ENCODE measurements at places on chromosomes 4 and X.

DNA sequence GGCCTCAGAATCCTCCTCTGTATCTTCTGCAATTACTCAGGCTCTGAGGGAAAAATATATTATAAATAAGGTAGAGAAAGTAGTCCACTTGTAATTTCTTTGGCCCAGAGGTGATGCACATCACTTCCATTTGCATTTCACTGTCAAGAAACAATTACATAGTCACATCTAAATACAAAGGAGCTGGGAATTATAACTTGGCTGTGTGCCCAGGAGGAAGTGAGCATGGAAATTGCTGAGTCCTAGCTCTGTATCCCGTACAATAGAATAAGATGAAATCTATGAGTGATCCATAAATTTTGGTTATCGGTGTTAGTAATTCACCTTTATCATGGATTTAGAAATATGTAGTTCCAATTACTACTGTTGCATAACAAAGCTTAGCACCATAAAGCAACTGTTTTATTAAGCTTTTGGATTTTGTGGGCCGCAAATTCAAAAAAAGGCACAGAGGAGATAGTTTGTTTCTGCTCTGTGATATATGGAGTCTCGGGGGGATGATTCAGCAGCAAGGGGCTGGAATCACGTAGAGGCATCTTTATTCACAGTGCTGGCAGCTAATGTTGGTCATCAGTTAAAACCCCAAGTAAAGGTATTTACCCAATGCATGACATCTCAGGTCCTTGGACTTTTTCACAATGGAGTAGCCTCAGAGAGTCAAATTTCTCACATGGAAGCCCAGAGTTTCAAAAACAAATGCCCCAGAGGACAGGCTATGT is 241.4 kb upstream of the GALNT7 start:
- no peak for DNase-seq

DNA sequence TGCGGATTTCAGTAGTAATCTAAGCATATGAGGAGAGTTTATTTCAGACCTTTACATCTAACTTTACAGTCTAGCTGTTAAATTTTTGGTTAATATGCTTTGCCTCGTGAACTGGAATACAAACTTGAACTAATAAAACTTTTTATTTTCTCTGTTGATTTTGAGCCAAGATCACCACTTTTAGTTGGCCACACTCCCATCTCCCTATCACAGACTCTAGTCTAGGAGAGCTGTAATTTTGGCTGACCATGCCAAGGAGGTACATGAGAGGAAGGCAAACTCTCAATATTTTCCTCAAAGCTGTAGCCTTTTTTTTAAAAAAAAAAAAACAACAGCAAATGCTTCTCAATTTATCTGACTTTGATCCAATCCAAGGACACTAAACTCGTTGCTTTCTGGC is 597.5 kb upstream of the PCDH7 start:
- no peak for DNase-seq

GRCh38 chr4:3836756-3837601 is 70.8 kb downstream of the ADRA2C start:
- peak; percentile 38 for DNase-seq

GRCh38 chr4:89173336-89174090 is 62.2 kb downstream of the TIGD2 start:
- DNase-seq: no peak

- DNase-seq: no peak
Observed at GRCh38 chr4:39931441-39931901, 46.2 kb downstream of the PDS5A start.

GRCh38 chr4:107890779-107891178 is 40.6 kb upstream of the CYP2U1 start:
- DNase-seq: no peak

- no peak for DNase-seq
Observed at GRCh38 chr4:89590128-89590527, 246.8 kb downstream of the SNCA start.

DNA sequence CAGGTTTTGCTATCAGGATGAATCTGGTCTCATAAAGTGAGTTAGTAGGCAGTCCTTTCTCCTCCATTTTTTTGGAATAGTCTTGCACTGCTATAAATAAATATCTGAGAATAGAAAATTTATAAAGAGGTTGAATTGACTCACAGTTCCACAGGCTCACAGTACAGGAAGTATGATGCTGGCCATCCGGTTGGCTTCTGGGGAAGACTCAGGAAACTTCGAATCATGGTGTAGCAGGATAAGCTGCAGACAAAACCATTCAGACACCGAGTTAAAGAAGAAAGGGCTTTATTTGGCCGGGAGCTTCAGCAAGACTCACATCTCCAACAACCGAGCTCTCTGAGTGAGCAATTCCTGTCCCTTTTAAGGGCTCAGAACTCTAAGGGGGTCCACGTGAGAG is 348.2 kb downstream of the KCTD8 start:
- no peak for DNase-seq

DNA sequence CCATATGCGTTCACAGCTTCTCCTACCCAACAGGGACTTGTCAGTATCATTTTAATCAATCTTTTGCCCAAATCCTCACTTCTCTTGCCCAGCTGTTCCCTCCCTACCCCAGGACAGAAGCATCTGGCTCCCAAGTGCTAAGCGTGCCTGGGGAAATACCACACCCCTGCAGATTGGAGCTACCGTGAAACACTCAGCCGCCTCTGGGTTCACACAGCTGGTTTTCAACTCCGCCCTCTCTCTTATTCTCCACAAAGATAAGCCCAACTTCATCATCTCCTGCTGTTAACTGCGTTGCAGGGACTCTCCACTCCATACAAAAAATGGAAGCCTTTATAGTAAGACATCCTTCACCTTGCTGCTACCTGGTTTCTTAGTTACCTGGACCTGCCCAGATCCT is 147.3 kb upstream of the FTHL17 start:
- no peak for DNase-seq

DNA sequence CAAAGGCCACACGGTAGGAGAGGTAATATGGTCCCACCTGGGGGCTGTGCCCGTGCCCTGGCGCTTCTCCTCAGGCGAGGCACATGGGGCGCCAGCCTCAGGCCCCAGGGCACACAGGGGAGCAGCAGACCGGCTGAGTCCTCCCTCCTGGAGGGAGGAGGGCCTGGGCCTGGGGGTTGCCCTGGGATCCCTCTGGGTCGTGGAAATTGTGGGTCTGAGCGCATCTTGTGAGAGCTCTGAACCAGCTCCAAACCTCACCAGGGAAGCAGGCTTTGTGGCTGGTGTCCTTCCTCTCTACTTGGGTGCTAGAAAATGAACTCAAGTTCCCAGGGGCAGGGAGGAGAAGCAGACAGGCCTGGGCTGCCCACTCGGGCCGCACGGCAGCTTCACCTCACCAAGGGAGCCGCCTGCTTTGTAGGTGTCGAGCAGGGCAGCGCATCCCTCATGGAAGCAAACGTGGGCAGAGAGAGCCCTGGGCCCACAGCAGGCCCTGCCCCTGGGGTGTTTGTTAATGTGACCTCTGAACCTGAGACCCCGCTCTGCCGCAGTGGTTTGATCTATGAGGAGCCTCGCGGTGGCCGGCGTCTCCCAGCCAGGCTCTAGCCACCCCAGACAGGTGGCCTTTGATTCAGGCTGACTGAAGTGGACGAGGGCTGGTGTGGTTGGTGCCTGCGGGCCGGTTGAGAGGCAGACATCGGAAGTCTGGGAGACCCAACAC is 10.8 kb downstream of the HTRA3 start:
- DNase-seq: no peak

GRCh38 chrX:121456315-121456714 is 408.9 kb downstream of the GLUD2 start:
- no peak for DNase-seq

DNA sequence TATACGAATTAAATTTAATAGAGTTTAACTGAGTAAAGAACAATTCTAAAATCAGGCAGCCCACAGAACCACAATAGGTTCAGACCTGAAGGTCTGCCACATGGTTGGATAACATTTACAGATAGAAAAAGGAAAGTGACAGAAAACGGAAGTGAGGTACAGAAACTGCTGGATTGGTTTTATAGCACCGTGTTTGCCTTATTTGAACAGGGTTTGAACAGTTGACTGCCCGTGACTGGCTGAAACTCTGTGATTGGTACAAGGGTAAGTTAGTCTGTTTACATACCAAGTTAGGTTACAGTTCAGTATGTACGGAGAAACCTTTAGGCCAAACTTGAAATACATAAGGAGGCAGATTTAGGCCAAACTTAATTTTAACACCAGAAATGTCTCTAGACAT is 64.1 kb upstream of the ATXN3L start:
- DNase-seq: no peak

DNA sequence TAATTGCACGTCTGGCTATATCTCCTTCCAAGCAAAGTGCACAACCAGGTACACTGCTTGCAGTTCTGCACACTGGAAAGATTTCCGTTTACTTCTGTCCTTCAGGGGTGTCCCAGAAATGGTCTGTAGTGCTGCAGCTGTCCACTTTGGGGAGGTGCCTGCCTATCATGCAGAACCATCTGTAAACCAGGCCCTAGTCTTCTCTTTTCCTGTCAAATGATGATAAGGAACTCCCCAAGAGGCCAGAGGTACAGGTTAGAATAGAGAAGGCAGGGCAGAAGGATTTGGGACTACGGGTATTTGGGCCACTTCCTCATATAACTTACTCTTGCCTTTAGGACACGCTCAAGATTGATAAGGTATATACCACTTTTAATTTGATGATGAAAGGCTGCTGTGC is 746.9 kb downstream of the FAT4 start:
- DNase-seq: no peak

- DNase-seq: no peak
Observed at GRCh38 chr4:183832776-183833450, 72.2 kb upstream of the STOX2 start.

DNA sequence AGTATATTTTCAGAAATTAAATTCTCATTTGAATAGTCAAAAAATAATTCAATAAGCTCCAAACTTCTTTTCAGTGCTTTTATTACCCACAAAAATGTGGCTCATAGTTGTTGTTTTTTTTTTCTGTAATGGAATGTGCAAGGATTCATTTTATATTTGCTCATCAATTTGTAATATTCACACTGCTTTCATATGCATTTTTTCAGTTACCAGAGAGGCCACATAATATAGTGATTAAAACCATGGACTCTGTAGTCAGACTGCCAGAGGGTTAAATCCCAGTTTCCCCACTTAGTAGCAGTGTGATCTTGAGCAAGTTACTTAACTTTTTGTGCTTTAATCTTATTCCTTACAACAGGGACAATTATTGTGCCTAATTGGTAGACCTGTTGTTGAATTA is 64.5 kb downstream of the FAM9B start:
- DNase-seq: no peak

DNA sequence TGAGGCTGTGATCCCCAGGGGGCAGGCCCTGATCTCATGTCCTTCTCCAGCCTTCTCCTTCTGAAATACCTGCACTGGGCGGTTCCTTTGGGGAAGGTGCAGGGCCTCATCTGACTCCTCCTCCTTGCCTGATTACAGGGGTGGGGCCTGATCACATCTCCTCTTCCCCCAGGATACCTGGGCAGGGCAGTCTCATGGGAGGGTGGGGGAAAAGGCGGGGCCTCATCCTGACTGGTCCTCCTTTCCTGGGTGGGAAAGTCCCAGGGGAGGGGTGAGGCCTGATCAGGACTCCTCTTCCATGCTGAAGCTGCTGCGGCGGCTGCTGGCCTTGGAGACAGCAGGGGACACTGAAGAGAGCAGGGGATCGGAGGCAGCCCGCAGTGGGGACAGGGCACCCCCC is 13.3 kb downstream of the TFE3 start:
- DNase-seq: no peak

DNA sequence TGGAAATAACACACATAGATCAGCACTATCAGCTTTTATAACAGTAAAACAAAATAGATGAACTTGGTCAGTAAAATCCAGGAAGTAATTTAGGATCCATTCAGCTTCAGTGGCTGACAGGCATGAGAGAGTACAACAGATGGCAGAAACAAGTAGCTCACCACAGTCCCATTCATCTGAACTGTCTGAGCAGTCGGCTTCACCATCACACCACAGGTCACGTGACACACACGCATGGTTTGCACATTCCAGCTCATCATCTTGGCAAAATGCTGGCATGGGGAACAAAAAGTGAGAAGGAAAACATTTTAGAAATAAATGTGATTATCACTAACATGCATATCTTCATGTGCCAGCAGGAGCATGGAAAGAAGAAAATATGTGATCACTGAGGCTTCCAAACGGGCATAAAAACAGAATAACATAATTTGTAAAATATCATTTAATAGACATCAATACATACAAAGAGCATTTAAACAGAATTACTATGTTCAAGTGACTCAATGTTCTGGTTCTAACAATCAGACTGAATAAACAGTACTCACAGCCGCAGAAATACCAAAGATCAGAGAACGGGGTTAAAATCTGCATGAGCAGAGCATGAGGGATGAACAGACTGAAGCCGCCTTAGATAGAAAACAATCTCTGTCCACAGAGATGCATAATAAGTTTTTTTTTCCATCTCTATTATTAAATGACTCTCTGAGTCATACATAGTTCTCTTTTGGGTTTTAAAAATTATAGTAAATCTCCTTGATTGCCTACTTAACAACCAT is 158.1 kb downstream of the ATP10D start:
- no peak for DNase-seq

- no peak for DNase-seq
Observed at GRCh38 chr4:98289375-98289774, 28.2 kb downstream of the RAP1GDS1 start.

DNA sequence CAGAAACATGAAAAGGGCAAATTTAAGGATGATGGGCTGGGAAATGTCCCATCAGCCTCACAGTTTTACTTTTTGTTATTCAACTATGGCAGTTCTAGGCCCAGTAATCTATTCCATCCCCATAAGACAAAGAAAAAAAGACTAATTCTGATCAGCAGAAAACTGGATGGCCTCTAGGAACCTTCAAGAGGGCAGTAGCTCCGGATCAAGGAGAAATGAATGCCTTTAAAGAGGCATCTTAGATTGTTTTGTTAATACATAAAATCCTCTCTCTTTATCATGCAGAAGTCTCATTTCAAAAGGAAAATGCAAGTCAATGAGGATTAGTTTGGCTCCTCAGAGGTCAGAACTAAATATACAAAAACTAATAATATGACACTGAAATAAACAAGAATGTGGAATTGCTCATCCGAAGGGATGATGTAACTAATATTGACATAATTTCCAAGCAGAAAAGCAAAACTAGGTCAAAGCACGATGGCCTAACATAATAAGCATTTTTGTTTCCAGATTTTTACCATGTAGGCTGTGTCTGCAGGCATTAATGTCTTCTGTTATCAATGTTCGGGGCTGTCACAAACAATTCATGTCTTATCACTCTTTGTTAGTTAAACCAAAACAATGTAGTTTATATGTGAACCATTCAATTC is 8.8 kb downstream of the MID1 start:
- no peak for DNase-seq

All from NB4 (cell line).